GM23248 (cell line): ENCODE measurements at places on chromosomes 6 and 20.

DNA sequence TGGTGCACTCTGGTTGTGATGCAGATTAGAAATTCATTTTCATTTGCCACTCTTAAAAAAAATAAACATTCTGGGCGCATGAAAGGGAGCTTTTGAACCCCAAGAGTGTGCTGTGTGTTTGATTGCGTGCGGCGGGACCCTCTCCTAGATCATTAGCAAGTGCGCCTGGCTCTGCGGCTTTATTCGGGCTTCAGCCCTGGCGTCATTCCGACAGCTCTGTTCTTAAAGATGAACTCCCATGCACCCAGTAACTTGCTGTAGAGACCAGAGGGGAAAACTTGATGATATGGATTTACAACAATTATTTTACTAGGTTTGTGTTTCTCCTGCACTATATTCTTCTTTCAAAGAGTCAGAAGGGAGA is 48.9 kb upstream of the ARMC2 start:
- no peak for DNase-seq

- no peak for DNase-seq
These were observed 158.7 kb upstream of the PRND start for GRCh38 chr20:4563031-4563430.

GRCh38 chr6:113713665-113714064 is 143.5 kb upstream of the MARCKS start:
- no peak for DNase-seq

GRCh38 chr20:32804817-32805216 is 14.9 kb upstream of the MAPRE1 start:
- no peak for DNase-seq

GRCh38 chr20:45993197-45993951 is 15.3 kb upstream of the MMP9 start:
- peak; percentile 74 for DNase-seq

DNA sequence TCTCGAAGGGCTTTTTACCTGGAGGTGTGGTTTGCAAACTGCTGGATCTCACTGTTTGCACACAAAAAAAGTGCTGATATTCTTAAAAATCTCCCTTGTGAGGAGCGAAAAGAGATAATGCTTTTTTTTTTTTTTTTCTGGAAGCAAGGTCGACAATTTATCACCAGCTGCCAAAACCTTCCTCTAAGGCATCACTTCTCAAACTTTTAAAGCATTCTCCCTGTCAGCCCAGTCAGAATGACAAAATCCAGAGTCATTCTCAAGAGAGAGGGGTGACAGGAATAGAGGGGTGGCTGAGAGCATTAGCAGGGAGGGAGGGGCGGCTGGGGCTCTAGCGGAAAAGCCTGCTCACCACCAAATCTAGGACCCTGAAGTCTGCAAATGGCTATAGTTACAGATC is 137.2 kb upstream of the ARMC2 start:
- no peak for DNase-seq

DNA sequence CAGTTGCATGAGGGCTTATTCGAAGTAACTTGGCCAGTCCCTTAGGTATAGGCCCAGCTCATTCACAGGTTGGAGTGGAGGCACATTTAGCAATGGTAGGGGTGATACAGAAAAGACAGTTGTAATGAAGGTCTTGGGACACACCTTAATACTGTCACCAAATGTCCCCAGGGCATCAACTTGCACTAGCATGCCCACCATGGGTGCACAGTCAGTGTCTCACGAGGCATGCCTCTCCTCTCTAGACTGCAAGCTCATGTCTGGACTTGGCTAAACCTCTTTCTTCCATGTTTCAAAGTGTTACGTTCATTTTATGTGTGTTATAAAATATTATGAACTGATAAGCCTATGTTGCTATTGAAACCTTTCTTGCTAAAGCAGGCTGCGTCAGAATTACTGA is 124.0 kb upstream of the ECI2 start:
- no peak for DNase-seq

DNA sequence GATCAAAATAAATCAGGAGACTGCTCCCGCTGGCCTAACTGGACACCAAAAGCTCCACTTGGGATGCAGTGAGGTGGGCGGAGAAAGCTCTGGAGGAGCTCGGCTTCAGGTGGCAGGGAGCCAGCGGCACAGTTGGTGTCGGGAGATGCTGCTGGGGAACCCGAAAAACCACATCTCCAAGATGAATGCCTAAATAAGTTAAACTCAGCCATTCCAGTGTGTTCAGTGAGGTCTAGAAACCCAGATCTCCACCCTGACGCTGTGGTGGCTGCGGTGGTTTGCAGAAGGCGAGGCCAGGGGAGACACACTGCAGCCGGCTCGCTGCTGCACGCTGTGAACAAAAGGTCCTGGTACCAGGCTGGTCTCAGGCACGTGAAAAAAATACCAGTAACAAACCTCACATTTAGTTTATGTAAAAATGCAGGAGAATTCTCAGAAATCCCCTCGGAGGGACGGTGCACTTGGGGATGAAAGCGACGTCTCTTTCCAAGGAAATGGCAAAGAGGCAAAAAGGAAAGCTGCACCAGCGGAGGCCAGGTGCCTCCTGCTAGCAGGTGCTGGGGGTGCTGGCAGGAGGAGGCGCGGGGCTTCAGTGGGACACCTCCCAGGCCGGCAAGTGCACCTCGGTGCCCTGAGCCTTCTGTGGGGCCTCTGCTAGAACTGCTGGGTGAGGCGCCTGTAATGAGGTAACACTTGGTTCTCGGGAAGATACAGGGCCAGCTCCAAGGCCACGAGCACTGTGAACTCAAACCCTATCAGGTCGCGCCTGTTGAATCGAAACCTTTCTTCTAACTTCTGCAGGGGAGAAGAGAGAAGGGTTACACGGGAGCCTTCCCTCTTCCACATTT is 3.6 kb downstream of the RPS21 start:
- no peak for DNase-seq

- DNase-seq: peak; percentile 73
These were observed 92.3 kb upstream of the BEND6 start for GRCh38 chr6:56862415-56863175.

GRCh38 chr6:109896341-109896740 is 81.8 kb upstream of the GPR6 start:
- DNase-seq: peak; percentile 12

- peak; percentile 90 for DNase-seq
These were observed 690 bp downstream of the IFNGR1 start for GRCh38 chr6:137218473-137218916.

DNA sequence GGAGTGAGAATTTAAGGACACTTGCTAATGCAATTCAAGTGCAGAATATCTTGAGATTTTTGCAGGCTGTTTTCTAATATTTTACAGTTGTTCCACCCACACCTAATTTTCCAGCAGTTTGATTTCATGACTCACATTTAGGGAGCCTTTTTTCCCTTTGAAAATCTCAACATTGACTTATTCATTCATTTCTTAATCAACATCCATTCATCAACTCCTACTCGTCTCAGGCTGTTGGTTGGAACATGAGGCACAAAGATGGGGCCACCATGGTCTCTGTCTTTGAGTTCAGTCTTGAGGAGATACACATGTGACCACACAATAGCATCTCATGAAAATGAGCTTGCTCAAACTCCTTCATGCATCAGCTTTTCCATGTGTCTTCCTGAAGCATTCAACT is 135.6 kb downstream of the UNC5CL start:
- DNase-seq: peak; percentile 54

DNA sequence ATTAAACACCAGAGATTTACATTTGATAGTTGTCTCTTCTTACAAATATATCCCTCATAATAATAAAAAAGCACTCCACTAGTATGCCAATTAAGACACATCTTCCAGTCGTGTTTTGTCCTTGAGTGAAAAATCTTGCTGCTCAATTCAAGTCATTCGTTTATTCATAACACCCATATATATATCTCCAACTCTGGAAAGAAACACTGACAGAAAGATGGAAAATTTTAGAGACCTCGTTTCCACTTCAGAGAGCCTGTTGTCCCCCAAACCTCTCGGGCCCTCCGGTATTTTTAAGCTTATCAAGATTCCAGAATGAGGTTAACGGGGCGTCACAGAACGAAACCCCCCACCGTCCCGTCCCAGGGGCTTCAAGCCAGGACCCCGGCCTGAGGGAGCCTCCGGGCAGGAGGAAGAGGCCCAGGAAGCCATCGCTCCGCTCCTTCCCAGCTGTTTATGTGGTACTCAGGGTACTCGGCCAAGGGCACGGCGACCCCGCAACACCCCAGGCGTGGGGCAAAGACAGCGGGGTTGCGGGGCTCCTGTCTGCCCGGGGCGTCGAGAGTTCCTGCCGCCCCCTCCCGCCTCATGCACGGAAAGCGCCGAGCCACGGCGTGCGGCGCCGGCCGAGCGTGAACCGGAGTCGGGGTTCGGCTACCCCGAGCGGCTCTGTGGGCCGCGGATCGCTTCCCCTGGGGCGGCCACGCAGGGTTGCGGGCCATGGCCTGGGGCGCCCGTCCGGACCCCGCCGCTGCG is 623 bp upstream of the SNX9 start:
- DNase-seq: peak; percentile 31

DNA sequence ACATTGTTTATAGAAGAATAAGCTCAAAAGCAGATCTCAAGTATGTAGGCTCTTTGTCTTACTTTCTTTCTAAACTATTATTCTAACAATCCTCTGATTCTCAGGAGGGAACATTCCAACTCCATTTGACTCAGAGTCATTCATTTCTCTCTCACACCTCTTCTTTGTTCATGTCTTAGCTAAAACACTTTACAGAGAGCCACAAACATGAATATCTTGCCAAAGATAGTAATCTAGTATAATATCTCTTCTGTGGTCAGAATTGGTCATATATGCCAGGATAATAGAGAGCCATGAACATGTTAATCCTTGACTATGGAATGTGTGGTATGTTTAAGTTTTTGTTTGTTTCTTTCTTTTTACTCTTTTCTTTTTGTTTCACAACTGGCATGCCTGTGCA is 456.0 kb upstream of the PTCHD4 start:
- no peak for DNase-seq

GRCh38 chr6:20916086-20916485 is 381.8 kb downstream of the CDKAL1 start:
- peak; percentile 78 for DNase-seq

DNA sequence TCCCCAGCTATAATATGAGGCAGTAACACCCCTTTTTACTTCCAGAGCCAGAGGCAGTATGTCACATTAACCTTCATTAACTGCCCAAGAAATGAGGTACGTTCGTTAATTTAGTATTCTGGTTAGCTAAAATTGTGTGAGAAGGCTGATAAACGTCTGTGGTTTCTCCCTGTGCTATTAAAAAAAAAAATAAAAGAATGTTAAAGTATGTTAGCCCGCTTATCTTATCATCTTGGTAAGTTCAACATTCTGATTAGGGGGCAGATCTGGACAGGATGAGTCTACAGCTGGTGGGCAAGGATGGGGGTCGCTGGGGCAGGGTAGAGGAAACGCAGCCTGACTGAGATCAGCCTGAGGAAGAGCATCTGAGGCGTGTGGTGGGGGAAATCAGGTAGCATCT is 154.0 kb downstream of the PRL start:
- DNase-seq: no peak

- DNase-seq: no peak
These were observed 754.0 kb upstream of the ADGRB3 start for GRCh38 chr6:67880939-67881705.

- no peak for DNase-seq
These were observed 47.7 kb downstream of the SPATA2 start for GRCh38 chr20:49867453-49868215.

GRCh38 chr20:51966296-51966971 is 164.1 kb upstream of the SALL4 start:
- peak; percentile 79 for DNase-seq
